ENCODE measurements at places on chromosomes 7 and 10.

- no peak for DNase-seq
These were observed 924.5 kb upstream of the MBL2 start for GRCh38 chr10:53697038-53697437.

DNA sequence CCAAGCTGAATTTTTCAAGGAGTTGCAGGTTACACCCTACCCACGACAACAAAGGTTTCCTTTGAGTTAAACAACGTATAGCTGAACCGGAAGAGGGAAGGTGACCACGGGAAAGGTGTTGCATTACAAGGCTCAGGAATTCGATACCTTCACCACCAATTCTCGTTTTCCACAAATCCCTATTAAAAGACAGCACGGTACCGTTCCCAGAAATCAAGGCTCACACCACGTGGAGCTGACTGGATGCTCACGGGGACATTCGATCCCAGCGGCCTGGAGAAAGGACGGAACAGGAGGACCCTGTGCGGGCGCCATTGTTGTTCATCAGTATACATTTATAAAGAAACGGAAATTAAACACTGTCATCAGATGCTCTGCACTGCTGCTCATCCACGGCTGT lies 56.4 kb downstream of the CTBP2 start:
- DNase-seq = no peak

DNA sequence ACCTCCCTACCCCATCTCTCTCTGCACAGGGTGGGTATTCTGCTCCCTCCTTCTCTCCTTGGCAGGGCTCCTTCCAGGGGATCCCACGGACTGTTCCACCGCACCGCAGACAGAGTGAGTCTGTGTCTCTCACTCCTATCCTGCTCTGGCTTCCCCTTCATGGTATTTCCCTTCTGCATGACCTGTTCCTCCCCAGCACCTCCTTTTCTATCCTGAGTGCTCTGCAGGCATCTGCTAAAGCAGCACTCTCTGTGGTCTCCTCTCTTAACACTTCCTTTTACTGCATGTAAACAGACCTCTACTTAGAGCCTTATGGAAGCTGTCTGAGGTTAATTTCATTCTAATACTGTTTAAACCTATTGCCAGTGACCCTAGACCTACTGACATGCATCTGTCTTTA lies 171.5 kb downstream of the CCSER2 start:
- no peak for DNase-seq

- DNase-seq = no peak
These were observed 189.5 kb downstream of the DIP2C start for GRCh38 chr10:499991-500390.

GRCh38 chr7:148261996-148262688 lies 328.4 kb upstream of the C7orf33 start:
- no peak for DNase-seq

- DNase-seq = no peak
These were observed 361.9 kb downstream of the GLRX3 start for GRCh38 chr10:130498042-130498441.

DNA sequence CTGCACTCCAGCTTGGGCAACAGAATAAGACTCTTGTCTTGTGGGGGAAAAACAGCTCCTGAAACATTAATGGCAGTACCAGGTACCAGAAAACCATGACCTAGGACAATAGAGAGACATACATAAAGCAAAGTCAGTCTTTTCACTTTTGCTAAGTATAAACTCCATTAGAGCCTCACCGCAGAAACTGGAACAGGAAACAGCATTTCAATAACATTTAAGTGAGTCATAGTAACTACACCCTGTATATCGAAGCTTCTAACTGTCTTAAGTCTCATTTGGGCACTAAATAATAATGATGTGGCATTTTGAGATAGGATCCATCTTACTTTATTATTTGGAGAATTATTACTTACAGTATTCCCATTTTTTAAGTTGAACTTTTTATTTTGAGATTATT lies 517.8 kb upstream of the CELF2 start:
- DNase-seq = no peak

GRCh38 chr7:26507108-26507987 lies 215.7 kb downstream of the SNX10 start:
- no peak for DNase-seq

DNA sequence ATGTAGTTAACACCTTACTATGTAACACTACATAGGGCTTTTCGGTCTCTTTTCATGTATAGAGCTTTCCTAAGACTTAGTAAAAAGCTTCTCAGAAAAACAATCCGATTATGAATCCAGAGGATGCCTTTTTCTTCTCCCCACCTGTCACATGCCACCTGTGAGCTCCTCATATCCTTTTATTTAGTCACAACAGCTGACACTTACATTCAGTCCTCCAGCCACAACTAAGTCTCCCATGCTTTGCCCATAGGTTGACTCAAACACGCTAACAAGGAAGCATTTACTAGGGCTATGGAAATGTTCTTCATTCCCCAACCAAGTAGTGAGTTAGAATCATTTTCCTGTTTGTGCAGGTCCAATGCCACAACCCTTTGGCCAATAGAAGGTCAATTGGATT lies 7.9 kb downstream of the ENO4 start:
- DNase-seq = no peak

DNA sequence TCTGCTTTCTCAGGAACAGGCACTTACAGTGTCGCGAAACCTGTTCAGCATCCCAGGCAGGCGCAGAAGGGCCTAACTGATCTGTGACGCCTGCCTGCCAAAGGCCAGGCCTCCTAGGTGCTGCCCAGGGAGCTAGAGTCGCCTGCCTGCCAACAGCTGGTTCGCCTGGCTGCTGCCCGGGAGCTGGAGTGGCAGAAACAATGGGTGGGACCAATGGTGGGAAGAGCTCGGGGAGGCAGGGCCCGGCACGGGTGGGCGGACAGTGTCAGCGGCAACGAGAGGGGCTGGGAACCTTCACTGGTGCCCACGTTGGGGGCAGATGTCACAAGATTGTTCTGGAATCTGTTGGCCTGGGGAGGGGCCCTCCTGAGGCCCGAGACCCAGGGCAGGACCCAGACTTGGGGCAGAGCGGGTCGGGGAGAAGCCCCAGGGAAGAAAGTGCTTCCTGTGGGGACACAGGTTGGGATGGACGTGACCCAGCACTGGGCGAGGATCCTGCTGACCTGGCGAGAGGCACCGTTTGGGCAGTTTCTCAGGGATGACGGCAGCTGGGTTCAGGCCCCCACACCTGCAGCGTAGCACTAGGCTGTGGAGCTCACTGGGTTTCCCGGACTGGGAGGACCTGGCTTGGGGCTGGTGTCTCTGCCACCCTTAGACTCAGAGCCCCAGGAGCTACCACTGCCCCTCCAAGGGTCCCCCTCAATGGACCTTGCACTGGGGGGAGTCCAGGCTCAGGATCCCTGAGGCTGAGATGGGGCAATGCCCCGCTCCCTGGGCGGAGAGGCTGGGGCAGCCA lies 181.8 kb downstream of the ELFN1 start:
- DNase-seq = no peak

DNA sequence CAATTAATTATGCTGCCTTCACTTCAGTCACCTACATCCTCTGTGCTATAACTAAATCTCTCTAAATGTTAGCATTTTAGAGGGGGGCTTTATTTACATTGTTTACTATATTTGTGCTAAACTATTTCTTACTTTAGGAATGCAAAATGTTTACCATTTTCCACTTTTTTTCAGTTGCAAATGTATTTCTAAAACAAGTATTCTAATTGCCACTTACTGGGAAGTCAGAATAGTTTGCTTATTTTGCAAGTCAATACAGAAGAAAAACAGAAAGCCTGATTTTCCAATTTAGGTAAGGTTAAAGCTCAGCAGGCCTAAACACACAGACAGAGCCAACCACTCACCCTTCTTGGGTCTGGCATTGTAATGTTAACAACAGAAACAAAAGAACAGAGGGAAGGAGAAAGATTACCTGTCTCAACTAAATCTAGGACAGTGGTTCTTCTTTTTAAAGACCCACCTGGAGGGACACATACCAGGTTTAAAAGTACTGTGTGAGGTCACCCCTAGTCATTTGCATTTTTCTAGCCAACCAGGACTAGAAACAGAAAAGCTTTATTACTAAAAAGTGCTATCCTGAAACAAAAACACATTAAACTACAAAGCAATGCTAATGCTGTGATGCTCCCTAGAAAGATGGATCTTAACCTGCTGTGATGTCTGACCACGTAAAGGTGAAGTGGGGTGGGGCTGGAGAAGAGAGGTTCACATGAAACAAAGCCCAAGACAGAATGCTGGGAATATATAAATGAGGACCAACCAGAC lies 178.2 kb downstream of the SLC25A13 start:
- no peak for DNase-seq

GRCh38 chr7:36925207-36925606 lies 200.9 kb upstream of the AOAH start:
- no peak for DNase-seq

DNA sequence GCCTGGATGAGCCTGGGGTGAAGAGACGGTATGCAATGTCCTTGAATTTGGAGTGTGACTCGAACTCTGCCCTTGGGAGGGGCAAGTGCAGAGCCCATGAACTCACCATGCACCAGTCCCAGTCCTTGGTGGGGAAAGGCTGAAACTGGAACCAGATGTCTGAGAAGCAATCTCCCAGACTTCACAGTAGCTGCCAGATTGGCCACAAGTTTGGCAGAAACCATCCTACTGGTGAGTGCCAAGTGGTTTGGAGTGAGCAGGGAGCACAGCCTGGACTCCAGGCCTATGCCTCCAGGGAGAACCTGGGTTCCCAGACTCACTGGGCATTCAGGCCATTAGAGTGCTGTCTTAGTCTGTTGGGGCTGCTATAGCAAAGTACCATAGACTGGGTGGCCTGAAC lies 99.6 kb upstream of the LYZL1 start:
- peak; percentile 71 for DNase-seq

GRCh38 chr7:148478551-148478950 lies 112.0 kb upstream of the C7orf33 start:
- no peak for DNase-seq

Data from tibial artery (tissue), 4 donors.